T-helper 9 cell (primary cell): ENCODE measurements at places on chromosomes 2 and 18.

- DNase-seq: no peak
These were observed 634.1 kb downstream of the TDRD15 start for GRCh38 chr2:21757805-21758430.

GRCh38 chr18:3456686-3457069, 6.7 kb downstream of the TGIF1 start:
- DNase-seq: no peak

DNA sequence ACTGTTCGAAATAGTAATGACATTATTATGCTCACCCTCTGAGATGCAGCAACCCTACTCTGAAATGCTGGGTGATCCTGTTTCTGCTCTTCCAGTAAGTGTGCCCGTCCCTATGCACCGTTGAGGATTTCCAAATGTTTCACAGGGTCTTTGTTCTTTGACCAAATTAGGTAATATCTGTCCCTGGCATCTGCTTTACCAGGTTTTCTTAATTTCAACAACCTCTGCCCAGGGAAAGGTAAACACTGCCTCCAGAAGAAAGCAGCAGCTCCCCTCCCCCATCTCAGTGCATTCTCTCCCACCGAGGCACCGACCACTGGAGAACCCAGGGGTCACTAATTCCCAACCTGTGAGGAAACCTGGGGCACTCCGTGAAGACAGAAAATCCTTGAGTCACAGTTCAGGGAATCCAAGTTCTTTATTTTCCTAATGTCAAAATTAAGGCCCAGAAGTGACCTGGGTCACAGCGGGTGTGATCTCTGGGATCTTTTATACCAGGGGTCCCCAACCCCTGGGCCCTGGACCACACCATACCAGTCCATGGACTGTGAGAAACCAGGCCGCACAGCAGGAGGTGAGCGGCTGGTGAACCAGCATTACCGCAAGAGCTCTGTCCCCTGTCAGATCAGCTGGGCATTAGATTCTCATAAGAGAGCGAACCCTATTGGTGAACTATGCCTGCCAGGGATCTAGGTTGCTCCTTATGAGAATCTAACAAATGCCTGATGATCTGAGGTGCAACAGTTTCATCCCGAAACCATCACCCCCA, 1.2 kb upstream of the GRB14 start:
- no peak for DNase-seq

- no peak for DNase-seq
These were observed 6.7 kb upstream of the PNO1 start for GRCh38 chr2:68151037-68151436.

GRCh38 chr2:238483656-238484055, 56.9 kb downstream of the ASB1 start:
- no peak for DNase-seq

GRCh38 chr2:85935746-85936208, 47.0 kb upstream of the ST3GAL5 start:
- no peak for DNase-seq

DNA sequence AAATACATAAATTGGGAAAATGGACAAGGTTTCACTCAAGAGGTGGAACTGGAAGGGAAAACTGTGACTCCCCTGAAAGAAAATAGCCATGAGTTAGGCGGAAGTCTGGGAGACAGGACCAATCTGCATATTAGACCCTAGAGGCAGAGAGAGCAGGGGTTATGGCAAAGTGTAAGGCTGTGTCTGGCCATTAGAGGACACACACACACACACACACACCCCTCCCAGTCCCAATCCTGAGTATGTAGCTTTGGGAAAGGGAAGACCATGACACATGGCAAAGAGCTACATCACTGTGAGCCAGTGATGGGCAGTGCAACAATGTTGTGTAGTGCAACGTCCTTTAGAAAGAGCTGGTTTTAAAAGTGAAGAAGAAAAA, 479.9 kb upstream of the NXPH2 start:
- no peak for DNase-seq

DNA sequence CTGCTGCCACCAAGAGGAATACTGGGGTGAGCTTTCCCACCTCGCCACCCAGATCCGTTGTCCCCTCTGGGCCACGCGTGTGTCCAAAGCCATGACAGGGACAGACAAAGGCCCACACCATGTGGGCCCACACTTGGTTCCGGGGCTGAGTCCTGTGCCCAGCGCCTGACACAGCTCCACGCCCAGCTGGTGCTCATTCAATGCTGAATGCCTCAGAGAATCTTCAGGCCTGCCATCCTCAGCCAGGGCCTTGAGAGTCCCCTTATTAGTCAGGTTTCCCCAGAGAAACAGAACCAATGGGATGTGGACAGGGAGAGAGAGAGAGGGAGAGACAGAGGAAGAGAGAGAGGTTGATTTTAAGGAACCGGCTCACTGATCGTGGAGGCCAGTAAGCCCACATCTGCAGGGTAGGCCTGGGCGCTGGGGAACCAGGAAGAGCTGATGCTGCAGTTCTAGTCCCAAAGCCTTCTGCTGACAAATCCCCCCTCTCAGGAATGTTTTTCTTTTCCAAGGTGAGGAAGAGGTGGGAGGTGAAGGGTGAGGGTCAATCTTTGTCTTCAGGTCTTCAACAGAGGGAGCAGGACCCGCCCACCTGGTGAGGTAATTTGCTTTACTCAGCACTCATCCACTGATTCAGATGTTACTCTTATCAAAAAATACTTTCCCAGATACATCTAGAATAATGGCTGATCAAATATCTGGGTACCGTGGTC, 10.2 kb upstream of the SPATA3 start:
- no peak for DNase-seq

- no peak for DNase-seq
These were observed 339.4 kb downstream of the CMPK2 start for GRCh38 chr2:6526093-6526824.

DNA sequence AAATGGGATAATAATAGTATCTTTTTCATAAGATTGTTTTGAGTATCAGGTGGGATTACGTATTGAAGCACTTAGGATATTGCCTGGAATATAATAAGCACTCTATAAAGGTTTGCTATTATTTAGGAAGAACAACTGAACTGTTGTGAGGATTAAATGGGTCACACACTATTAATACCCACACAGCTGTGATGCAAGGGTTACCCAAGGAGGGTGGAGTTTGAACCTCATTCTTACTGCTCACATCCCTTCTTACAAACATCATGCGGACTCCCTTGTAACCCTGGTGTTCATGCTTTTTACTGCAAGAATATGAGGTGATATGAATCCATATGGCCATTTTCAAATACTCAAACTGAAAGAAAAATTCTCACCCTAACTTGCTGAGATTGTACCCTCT, 113.5 kb downstream of the KCTD1 start:
- DNase-seq: no peak

- DNase-seq: no peak
These were observed 113.3 kb downstream of the MGAT5 start for GRCh38 chr2:134367213-134367612.

- DNase-seq: no peak
These were observed 17.0 kb downstream of the RTN4 start for GRCh38 chr2:55033076-55033742.

DNA sequence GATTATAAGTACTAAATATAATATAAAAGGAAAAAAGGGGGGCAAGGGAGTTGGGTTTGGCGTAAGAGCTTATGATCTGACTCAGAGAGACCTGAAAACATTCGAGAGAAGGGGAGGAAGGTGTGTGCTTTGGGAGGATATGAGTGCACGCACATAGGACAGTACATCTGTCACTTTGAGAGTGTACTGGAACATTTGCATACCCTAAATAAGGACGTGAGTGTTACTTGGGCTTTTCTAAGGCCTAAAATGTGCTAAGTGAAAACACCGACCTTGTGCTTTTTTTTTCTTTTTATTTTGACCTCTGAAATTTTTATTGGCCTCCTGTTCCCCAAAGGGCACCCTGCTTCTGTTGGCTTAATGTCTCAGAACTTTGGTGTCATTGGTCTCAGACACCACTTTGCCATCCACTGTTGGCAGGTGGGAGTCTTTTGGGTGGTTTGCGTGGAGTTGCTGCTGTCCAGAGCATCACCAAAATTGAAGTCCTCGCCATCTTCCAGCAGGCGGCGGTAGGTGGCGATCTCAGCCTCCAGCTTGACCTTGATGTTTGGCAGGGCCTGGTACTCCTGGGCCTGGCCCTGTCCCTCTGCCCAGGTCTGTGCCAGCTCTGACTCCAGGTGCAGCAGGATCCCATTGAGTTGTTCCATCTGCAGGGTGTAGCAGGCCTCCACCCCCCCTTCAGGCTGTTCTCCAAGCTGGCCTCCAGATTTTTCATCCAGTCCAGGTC, 57.7 kb downstream of the CD28 start:
- no peak for DNase-seq

GRCh38 chr2:210686401-210686800, 130.0 kb downstream of the CPS1 start:
- DNase-seq: no peak

GRCh38 chr2:165634282-165634681, 159.8 kb downstream of the GALNT3 start:
- DNase-seq: no peak

DNA sequence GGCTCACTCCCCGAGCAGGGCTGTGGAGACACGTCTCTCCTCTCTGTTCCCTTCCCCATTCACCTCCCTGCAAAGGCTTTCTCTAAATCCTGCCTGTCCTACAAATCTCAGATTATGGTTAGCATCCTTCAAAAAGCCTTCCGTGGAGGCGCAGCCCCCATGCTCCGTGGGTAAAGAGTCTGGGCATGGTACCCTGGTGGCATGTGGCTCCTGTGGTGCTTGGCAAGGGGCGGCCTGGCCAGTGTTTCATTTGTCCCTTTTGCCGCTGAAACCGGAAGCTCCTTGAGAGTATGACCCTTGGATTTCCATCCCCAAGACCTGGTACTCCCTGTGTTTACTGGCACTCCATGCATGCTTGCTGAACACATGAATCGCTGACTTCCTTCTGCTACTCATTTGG, 839.3 kb upstream of the SALL3 start:
- no peak for DNase-seq

DNA sequence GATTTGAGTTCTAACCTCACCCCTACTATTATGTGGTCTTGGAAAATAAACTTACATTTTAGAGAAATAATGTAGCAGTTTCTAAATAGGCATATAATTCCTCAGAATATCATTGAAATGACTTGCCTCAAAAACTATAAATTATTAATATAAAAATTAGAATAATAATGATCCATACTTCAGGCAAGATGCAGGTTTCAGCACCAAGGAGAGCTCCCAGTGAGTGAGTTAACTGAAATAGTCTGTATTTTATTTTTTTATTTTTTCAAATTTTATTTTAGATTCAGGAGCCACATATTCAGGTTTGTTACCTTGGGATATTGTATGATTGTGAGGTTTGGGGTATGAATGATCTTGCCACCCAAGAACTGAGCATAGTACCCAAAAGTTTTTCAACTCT, 472.2 kb upstream of the DCC start:
- no peak for DNase-seq

- no peak for DNase-seq
These were observed 220.8 kb downstream of the ALK start for GRCh38 chr2:29700560-29700959.

- no peak for DNase-seq
These were observed 129.7 kb downstream of the PTPRM start for GRCh38 chr18:7696780-7697179.

- no peak for DNase-seq
These were observed 32.5 kb downstream of the IDH1 start for GRCh38 chr2:208222351-208222750.

DNA sequence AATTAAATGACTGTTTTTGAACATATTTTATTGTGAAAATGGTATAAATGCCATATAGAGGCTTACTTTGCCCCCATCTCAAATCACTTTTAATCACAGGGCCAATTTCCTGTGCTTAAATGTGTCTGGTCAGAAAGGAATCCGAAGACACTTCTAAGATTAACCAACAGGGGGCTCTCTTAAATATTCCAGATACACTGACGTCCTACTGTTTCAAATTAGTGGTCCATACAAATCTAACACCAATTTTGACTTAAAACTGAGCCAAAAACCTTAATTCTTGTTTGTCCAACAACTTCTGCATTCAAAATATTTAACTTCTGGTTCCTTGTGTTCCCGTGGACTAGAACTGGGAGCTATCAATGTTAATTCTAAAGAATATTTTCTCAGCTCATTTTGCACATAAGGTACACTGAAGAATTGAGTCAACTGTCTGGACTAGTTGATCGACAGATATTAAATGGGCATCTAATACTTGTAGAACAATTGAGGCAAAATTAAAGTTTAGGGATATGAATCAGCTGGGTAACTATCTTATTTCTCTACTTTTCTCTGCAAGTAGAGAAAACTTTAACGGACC, 557.5 kb downstream of the ARHGAP15 start:
- no peak for DNase-seq

DNA sequence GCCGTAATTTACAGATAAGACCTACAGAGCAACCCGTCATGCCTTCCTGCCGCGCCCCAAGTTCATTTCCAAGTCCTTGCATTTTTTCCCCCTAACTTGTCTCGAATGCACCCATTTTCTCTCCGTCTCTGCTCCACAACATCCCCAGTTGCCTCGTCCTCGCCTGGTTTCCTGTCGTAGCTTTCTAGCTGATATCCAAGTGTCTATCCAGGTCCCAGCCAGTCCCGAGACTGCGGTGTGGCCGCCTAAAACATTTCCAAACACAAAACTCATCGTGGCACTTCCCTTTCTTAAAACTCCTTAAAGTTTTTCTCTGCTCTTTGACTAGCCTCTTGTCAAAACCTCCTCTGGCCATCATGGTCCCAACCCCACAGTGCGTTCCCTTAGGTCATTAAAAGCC, 1.2 kb upstream of the BARD1 start:
- DNase-seq: no peak

DNA sequence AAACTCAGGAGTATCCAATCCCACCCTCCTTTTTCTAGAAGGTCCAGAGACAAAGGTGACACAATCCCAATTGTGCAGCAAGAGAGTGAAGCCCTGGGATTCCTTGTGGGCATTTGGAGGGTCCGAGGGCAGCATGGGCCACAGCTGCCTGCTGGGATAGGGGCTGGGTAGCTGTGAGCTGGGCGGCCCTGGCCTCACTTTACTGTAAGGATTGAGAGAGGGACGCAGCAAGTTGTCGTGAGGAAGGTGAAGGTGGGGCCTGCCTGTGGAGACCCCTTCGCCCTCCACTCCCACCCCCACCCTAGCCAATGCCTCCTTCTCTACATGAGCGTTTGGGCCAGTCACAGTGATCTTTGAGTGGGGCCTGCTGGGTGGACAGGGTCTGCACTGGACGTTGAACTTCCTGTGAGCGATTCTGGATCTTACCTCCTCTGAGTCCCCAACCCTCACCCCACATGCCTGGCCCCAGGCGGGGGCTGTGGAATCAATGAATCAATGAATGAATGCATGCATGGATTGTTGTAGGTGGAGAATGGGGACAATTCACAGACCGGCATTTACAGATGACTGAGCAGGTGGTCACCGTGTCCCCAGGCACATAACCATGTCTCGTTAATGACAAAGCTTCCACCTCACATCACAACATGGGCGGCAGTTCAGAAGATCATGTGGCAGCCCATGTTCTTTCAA, 107.2 kb downstream of the INHBB start:
- no peak for DNase-seq

GRCh38 chr18:55228191-55228590, 268.9 kb upstream of the CCDC68 start:
- DNase-seq: no peak

DNA sequence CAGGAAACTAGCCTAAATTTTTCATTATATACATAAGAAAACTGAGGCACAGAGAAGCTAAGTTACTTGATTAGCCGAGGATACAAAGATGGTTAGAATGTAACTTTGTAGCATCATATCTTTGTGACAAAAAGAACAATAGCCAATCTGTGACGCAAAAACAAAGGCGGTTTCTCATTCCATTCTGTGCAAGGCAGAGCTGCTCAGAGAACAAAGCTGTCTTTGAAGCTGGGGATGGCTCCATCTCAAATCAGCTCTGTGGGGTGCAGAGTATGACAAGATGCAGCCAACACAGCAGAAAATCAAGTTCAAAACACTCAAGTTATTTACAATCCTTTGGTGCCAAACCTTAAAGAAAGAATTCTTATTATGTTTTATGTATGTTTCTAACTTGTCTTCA, 81.9 kb upstream of the VWC2L start:
- DNase-seq: no peak
